Diencephalon (tissue), 1 donor: ENCODE measurements at places on chromosomes 7 and 10. TPM values are rescaled to one million over a fixed set of nuclear protein-coding genes. Genes with fewer than 3 reads are reported as not detected.

The ACTR3C gene
- total RNA-seq = 4.6 TPM

The SLC13A4 gene
- total RNA-seq = 18.9 TPM

The C7orf25 gene
- 11.3 TPM for total RNA-seq

The GJD4 gene
- total RNA-seq = 0.23 TPM

The NKX1-2 gene
- 1.8 TPM for total RNA-seq

The ADAM12 gene
- 8.8 TPM for total RNA-seq

The GIMAP8 gene
- total RNA-seq = 2.8 TPM

The CCDC172 gene
- not detected for total RNA-seq

The GDF10 gene
- 3.0 TPM for total RNA-seq

The FAM24B gene
- total RNA-seq = 6.9 TPM

The PKD2L1 gene
- total RNA-seq = 0.46 TPM

The PRKCQ gene
- total RNA-seq = 5.3 TPM

The C10orf53 gene
- total RNA-seq = not detected

The LRRD1 gene
- 0.92 TPM for total RNA-seq

The CC2D2B gene
- 3.5 TPM for total RNA-seq

The SLC18A3 gene
- total RNA-seq = 2.8 TPM

The CASD1 gene
- total RNA-seq = 117 TPM

The SUMF2 gene
- 103 TPM for total RNA-seq

The SPAM1 gene
- not detected for total RNA-seq

The TSPAN13 gene
- total RNA-seq = 111 TPM

The THSD7A gene
- total RNA-seq = 30.4 TPM

The NACAD gene
- 7.6 TPM for total RNA-seq

The SEMA3D gene
- 10.1 TPM for total RNA-seq

The NPY4R gene
- 1.2 TPM for total RNA-seq

The CDC14C gene
- not detected for total RNA-seq

The GOT1 gene
- 66.9 TPM for total RNA-seq

The ZNF503 gene
- 4.8 TPM for total RNA-seq

The TAS2R41 gene
- not detected for total RNA-seq

The MBL2 gene
- not detected for total RNA-seq

The SSC4D gene
- 1.6 TPM for total RNA-seq

The ELN gene
- 33.2 TPM for total RNA-seq

The SCD gene
- total RNA-seq = 229 TPM

The PRSS37 gene
- total RNA-seq = not detected

The CFAP46 gene
- total RNA-seq = 9.2 TPM

The PON1 gene
- total RNA-seq = 1.2 TPM

The MRLN gene
- 0.69 TPM for total RNA-seq

The H2BK1 gene
- total RNA-seq = not detected

The INMT gene
- 0.23 TPM for total RNA-seq

The UCN3 gene
- total RNA-seq = not detected

The LRRC61 gene
- 12.9 TPM for total RNA-seq

The CTAGE15 gene
- 0.69 TPM for total RNA-seq
